ENCODE measurements at places on chromosomes 2 and 18.

- DNase-seq, result no peak
These were observed 676.3 kb downstream of the IRS1 start for GRCh38 chr2:226123300-226123699.

DNA sequence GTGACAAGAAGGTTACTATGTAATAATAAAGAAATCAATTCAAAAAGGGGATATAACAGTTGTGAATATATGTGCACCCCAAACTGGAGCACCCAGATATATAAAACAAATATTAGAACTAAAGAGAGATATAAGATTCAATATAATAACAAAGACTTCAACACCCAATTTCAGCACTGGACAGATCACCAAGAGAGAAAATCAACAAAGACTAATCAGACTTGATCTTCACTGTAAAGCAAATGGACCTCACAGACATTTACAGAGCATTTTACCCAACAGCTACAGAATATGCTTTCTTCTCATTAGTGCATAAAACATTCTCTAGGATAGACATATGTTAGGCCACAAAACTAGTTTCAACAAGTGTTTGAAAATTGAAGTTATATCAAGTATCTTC lies 287.7 kb downstream of the DSC3 start:
- no peak for DNase-seq

DNA sequence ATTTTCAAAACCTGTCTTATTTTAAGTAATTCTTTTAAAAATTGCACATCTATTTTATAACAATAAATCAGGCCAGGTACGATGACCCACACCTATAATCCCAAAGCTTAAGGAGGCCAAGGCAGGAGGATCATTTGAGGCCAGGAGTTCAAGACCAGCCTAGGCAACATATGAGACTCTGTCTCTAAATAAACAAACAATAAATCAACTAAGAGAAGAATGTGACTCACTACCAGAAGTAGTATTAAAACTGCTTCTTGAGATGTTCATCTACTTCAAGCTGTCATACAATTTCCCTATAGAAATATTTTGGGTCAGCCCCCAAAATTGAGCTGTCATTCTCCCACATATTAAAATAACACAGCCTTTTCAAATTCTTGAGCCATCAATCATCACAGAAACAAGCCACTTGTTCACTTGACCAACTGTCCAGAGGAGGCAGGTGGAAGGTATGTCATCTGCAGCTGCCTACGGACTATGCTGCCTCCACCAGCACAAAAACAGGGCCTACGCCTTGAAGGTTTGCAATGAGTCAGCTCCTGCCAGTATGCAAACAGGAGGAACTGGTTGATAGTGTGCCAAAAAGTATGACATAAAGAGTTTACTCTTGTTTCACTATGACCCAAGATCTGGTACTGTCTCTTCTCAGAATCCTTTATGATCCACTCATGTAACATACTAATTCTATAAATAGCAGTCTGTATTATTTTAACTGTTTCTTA lies 33.6 kb downstream of the KIDINS220 start:
- peak; percentile 70 for DNase-seq

- DNase-seq, result no peak
These were observed 396.1 kb downstream of the TDRD15 start for GRCh38 chr2:21519821-21520220.

DNA sequence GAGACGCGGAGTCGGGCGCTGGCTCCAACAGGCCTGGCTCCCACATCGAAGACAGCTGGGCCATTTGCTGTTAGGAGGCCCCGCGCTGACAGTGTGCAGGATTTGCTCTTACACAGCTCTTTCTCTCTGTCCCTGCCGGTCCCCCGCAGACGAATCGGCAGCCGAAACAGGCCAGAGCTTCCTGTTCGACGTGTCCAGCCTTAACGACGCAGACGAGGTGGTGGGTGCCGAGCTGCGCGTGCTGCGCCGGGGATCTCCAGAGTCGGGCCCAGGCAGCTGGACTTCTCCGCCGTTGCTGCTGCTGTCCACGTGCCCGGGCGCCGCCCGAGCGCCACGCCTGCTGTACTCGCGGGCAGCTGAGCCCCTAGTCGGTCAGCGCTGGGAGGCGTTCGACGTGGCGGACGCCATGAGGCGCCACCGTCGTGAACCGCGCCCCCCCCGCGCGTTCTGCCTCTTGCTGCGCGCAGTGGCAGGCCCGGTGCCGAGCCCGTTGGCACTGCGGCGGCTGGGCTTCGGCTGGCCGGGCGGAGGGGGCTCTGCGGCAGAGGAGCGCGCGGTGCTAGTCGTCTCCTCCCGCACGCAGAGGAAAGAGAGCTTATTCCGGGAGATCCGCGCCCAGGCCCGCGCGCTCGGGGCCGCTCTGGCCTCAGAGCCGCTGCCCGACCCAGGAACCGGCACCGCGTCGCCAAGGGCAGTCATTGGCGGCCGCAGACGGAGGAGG lies 3.5 kb downstream of the GDF7 start:
- DNase-seq, result no peak

DNA sequence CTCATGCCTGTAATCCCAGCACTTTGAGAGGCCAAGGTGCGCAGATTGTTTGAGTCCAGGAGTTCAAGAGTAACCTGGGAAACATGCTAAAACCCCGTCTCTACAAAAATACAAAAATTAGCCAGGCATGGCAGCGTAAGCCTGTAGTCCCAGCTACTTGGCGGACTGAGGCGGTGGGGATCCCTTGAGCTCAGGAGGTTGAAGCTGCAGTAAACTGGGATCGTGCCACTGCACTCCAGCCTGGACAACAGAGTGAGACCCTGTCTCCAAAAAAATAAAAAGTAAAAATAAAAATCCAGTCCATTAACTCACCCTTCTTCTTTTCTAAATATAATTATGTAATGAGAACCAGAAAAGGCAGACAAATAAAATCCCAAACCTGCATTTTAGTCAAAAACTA lies 8.2 kb downstream of the BAZ2B start:
- DNase-seq, result no peak

- DNase-seq, result no peak
These were observed 161.3 kb upstream of the UBE2E3 start for GRCh38 chr2:180819106-180819505.

DNA sequence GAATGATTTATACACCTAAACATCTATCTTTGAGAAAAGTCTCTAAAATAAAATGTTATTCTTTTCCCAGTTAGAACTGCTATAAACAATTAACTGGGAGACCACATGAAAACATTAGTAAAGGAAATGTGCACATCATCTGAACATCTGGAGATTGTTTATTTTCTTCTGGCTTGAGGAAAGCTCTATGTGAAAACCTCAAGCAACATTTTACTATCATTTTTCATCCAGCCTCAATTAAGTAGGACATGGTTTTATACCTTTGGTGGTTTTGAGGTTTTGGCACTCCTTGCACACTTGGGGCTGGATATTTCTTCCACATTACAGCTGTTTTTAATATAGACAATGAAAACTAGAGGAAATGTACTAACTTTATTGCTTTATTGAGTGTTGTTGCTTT lies 609.5 kb upstream of the SLC8A1 start:
- DNase-seq, result no peak

DNA sequence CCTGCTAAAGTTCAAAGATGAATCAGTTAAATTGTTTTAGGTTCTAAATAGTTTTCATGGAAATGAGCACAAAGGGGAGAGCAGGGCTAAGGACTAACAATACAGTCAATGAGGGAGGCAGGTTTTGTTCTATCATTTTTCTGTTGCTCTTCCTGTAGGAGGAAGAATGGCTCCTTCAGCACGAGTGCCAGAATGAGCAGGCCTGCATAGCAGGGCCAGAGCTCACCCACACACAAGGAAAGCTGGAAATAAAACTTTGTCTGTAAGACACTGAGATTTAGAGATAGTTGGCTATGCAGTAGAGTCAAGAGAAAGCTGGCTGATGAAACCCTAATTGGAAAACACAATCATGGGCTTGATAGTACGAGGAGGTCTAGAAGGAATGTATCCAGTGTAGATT lies 313.3 kb downstream of the MBD2 start:
- DNase-seq, result no peak

GRCh38 chr2:10382354-10383061 lies 65.6 kb downstream of the ODC1 start:
- DNase-seq, result no peak

- DNase-seq, result no peak
These were observed 90.6 kb downstream of the LDLRAD4 start for GRCh38 chr18:13309031-13309747.

DNA sequence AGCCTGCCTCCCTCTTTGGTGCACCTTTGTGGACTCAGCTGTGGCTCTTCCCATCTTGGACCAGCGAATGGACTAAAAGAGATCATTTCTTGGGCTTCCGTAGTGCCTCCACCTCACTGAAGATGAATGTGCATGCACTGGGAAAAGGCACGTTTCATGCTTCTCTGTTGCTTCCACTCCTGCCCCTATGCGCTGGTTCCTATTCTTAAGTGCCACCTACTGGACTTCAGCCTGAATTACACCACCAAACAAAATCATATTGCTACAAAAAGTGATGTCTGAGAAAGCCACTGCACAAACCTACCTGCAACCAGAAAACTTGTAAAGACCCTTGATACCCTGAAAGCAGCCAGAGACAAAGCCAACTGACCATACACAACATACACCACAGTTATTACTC lies 695.6 kb downstream of the TSN start:
- no peak for DNase-seq

- DNase-seq, result no peak
These were observed 521.8 kb upstream of the ZEB2 start for GRCh38 chr2:145041706-145042105.

DNA sequence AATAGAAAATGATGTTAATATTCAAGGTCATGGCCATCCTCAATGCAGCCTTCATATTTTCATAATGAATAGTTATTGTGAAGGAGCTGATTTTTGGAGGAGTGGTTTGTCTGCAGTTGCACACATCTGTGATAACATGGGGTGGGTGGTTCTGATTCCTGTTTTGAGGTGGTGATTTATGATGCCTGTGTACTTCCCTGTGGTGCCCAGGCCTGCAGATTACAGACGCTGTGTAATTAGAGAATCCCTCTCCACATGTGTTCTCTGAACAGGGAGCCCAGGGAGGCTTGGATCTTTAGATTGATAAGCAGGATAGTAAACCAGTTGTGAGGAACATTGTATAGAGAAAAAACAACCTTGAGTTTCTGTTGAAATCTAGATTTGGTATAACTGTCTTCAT lies 117.5 kb downstream of the AGAP1 start:
- DNase-seq, result no peak

DNA sequence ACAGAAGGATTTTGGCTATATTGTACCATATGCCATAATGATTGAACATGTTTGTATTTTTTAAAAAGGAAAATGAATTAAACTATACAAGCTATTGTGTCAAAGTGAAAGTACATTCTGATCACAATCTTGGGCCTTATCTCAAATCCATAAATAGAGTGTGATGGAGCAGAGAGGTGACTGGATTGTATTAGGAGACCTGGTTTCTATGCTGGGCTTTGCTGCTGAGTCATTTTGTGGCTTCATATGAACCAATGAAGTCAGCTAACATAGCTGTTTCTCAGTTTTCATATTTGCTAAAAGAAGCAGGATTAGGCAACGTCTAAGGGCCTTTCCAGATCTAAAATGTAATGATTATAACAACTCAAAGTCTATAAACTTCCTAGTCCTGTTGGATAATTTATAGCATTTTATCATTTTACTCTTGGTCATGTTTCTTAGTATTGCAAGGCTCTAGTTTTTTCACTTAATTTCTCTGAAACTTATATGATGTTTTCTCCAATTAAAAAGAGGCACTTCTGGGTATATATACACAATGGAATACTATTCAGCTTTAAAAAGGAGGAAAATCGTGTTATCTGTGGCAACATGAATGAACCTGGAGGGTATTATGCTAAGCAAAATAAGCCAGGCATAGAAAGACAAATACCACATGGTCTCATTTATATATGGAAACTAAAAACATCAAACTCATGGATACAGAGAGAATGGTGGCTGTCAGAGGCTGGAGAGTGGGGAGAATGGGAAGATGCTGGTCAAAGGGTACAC lies 112.3 kb downstream of the MEP1B start:
- no peak for DNase-seq

GRCh38 chr2:158753641-158754611 lies 41.2 kb upstream of the DAPL1 start:
- DNase-seq, result peak; percentile 12

- no peak for DNase-seq
These were observed 288.5 kb downstream of the NAPG start for GRCh38 chr18:10814336-10814735.

DNA sequence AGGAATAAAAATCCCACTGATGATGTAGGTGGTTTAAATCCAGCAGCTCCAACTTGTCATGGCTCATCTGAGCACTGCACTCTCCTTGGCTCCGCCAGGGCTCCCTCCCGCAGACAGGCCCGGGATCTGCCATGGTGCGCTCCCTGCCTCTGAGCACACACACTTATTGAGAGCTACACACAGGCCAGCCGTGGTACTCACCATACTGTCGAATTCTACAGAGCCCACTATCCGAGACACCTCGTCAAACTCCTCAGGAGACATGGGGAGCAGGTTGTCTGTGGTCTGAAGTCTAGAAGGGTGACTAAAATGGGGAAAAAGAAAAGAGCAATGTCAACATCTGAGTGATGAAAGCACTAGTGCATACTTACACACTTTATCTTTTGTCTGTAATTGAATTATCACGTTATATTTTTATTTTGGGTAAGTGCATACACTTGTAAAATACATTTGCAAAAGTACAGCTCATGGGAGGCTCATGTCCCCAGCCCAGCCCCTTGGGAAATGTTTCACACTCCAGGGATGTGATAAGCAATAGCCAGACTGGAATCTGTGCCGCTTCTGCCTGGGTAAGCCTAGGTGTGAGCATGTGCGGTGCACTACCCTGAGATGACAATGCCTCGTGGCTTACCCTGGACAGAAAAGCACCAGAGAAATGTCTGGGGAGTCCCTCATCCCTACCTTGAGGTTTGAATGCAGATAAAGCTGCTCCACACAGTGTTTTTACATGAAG lies 39.2 kb downstream of the STAT1 start:
- no peak for DNase-seq

GRCh38 chr2:39728941-39729351 lies 50.1 kb downstream of the THUMPD2 start:
- DNase-seq, result no peak

DNA sequence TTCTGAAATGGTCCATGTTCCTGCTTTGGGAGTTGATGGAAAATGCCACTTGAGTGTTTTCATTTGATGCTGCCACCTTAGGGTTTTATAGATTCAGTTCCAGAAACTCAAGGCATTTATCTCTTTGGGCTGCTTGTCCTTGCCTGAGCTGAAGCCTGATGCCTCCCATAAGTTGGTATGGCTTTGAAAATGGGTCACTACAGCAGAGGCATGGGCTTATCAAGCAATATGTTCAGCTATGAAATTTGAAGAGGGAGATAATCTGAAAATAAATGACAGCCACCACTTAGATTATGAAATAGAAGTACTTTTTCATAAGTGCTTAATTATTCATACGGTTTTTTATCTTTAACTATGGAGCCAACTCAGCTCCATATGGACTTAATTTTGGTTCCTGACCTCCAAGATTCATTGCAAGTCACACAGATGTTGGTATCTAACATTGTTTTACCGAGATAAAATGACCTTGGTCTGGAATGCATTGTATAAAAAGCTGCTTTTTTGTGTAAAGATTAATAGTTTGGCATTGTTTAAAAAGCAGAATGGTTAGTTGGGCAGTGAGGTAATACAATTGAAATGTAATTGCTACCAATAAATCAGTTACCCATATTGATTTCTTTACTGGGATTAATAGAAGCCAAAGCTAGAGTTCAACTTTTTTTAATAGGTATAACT lies 4.5 kb downstream of the SLC14A1 start:
- DNase-seq, result no peak

GRCh38 chr2:146952696-146953095 lies 892.1 kb upstream of the ACVR2A start:
- DNase-seq, result no peak

Measured in AG04449 (cell line).